ENCODE measurements at places on chromosomes 3 and 15.

DNA sequence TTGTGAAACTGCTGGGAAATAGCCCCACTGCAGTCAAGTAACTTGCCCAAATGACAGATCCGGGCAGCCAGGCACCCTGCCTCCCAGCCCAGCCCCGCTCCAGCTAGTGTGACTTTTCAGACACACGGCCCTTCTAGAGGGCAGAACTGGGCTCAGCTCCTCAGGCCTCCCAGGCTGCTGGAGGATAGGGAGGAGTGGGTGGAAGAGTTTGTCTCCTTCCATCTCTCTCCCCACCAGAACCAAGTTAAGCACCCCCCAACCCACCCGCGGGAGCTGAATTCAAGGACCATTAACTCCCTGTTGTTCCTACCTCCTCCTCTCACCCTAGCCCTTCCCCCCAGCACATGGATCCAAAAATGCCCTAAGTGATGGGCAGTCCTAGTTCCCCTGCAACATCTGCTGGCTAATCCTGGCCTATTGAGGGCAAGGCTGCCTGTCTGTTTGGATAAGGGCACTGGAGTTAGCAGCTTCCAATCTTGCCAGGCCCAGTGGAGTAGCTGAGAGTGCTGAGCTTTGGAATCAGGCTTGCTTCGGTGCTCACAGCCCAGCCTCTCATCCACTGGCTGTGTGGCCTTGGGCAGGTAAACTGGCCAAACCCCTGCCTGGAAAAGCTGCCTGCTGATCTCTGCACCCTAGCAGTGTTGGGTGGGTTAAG lies 3.1 kb downstream of the CCDC33 start:
- DNase-seq = no peak

DNA sequence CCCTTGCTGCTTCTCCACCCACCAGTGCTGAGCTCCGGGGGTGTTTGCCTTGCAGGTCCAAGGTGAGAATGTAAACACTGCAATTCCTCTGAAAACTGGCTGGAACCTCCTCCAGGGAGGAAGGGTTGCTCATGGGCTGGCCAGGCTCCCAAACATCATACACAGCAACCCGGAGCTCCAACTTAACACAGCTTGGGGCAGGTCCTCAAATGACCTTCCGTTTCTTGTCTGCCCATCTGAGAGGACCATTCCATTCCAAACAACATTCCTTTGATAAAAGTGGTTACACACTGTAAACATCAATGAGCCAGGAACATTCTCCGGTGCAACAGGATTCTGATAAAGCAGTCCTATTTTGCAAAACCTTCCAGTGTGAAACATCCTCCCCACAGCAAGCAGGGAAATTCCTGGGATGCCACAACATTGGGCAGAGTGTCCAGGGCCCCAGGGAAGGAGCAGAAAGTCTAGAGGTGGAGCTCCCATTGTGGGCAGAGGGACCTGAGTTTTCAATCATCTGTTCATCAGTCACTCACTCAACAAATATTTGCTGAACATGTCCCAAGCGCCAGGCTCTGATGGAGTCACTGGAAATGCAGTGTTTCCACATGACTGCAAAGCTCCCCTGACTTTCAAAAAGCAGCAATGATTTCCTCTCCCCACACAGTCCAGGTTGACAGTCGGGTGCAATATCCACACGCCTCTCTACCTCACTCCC lies 7.3 kb upstream of the HEG1 start:
- DNase-seq = peak; percentile 42

DNA sequence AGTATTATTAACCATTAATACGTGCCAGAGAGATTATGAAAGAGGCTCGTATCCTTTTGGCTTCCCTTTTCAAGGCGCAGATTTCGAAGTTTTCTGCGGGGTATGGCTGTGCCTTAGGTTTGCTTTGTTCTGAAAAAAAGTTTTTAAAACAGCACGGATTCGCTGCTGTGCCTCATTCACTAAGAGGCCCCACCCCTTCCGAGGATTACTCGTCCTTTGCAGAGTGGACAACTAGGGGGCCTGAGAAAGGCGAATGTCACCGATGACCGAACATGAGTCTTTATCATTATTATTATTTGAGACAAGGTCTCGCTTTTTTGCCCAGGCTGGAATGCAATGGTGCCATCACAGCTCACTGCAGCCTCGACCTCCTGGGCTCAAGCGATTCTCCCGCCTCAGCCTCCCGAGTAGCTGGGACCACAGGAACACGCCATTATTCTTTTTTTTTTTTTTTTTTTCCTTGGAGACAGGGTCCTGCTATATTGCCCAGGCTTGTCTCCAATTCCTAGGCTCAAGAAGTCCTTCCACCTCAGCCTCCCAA lies 684 bp upstream of the RPS27L start:
- no peak for DNase-seq

GRCh38 chr15:47812470-47812999 lies 95.2 kb downstream of the SEMA6D start:
- DNase-seq = no peak

GRCh38 chr3:54563501-54564200 lies 364.2 kb downstream of the LRTM1 start:
- DNase-seq = no peak

GRCh38 chr3:72659596-72659995 lies 188.6 kb downstream of the SHQ1 start:
- no peak for DNase-seq

DNA sequence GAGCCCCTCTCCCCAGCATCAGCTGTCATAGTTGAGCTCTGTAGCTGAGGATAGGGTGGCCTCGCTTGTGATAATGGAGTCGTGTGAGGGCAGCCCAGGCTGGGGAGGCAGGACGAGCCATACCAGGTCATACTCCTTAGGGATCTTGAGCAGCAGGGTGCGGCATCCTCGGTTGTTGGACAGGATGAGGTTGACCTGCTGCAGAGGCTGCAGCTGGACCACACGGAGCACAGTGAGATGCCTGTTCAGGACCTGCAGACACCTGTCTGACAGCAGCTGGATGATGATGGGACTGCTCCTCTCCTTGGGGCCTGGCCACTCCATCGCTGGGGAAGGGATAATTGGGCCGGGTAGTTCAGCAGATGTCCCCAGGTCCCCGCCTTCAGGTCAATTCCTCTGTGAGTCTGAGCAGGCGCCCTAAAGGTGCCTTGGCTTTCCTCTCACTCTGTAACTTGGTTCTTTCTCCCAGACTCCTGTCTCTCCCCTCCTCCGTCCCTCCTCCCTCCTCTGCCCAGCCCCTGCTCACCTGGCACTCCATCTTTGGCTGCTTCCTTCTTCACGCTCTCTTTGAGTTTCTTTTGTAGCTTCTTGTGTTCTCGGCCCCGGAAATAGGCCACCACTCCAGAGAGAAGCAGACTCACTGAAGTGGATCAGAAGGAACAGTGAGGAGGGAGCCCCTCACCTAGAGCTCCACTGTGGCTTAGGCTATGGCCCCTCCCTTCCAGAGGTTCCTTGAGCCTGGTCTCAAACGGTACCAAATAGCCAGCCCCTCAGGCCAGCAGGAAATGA lies 7.8 kb downstream of the DUOX2 start:
- no peak for DNase-seq

DNA sequence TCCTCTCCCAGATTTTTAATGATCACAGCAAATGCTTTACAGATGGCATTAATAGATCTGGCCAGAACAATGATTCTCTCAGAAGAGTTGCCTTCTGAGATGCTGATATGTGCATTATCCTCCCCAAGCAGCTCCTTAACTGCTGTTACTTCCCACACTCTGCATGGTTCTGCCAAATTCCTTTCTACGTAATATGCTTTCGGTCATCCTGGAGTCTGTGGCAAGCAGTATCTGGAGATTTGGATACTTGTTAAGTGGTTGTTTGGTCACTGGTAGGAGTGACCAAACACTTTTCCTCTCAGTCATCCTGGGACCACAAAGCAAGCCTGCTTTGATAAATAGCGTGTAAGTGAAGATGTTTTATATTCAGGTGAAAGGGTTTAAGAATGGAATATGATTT lies 71.1 kb upstream of the CCNL1 start:
- DNase-seq = no peak

GRCh38 chr3:115165701-115166100 lies 18.6 kb upstream of the ZBTB20 start:
- DNase-seq = no peak

- no peak for DNase-seq
These were observed 13.7 kb downstream of the USP13 start for GRCh38 chr3:179666436-179667035.

GRCh38 chr15:65028921-65029735 lies at the start of gene MTFMT:
Gene MTFMT (minus strand): TSS chr15:65029639. CDS start chr15:65029613, 26 bp downstream.
- peak; percentile 94 for DNase-seq

DNA sequence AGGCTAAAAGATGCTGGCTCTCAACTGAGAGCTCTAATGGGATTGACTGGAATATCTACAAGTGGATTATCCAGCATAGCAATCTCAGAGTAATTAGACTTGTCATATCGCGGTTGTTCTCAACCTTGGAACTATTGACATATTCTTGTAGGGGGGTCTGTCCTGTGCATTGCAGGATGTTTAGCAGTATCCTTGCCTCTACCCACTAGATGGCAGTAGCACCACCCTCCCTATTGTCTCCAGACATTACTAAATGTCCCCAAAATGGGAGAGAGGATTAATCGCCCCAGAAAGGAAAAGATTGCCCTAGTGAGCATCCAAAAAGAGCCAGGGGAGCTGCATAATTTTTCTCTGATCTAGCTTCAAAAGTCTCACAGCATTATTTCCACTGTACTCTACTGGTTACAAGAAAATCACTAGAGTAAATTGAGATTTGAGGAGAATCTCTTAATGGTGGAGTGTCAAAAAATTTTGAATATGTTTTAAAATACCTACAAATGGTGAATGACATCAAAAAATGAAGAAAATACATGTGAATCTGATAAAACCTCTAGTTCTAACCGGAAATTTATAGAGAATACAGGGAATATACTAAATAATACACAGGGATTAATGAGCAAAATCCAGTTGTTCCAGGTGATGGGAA lies 388.2 kb upstream of the AGTR1 start:
- DNase-seq = no peak

DNA sequence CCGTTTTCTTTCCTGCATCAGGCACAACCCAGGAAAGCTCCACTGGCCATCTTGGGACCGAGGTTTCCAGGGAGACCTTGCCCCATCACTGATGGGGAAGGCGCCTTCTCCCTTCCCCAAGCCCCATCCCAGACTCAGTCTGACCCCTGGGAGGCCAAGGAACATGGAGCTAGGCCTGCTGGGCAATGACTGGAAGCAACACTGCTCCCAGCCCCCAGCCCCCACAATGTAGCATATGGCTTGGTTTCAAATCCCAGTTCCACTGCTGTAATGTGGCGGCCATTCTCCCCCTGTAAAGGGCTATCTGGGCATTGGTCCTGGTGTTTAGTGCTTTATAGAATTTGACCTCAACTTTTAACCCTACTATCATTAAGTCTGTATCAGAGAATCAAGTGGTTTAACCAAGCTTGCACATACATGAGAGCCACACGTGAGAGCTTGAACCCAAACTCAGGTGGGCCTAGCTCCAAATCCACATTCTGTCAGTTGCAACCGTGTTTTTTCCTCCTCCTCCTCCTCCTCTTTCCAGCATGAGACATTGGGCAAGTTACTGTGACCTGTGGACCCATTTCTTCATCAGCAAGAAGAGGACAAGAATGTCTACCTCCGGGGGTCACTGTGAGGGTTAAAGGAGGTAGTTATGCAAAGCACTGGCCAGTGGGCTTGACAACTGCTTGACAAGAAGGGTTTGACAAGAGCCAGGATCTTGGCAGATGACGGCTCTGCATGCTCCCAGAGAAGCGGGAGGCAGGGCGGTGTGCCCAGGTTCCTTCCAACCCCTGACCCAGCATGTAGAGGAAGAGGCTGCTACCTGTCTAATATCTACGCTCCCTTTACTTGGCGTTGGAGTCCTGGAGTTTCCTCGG lies 37.4 kb downstream of the KLHL25 start:
- DNase-seq = no peak

- no peak for DNase-seq
These were observed 448.4 kb downstream of the CNTN4 start for GRCh38 chr3:2547049-2547448.

- DNase-seq = no peak
These were observed 125.9 kb upstream of the SLC7A14 start for GRCh38 chr3:170711786-170712185.

- DNase-seq = no peak
These were observed 41.5 kb downstream of the TMEM41A start for GRCh38 chr3:185457376-185457775.

DNA sequence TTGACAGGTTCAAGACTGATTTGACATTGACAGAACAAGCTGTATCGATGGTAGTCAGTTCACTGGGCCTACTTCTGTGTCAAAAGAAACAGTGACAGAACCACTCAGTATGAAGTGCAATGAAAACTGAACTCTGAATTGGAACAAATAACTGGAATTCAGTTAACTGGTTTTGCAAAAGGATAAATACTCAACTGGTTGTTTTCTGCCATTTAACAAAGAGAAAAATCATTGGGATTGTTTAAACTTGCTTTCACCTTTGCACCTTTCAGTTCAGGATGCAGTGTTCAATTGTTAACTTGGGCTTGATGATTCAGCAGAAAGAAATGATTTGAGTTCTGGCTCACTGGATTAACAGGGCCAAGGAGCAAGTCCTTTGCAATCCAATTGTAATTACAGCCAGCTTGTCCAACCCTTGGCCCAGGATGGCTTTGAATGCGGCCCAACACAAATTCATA lies 4.9 kb downstream of the BTD start:
- DNase-seq = no peak

GRCh38 chr3:180093535-180093934 lies 56.8 kb upstream of the PEX5L start:
- no peak for DNase-seq

- DNase-seq = no peak
These were observed 5.2 kb downstream of the HYAL2 start for GRCh38 chr3:50317300-50317699.

GRCh38 chr3:27044931-27045481 lies 324.2 kb downstream of the NEK10 start:
- DNase-seq = no peak

DNA sequence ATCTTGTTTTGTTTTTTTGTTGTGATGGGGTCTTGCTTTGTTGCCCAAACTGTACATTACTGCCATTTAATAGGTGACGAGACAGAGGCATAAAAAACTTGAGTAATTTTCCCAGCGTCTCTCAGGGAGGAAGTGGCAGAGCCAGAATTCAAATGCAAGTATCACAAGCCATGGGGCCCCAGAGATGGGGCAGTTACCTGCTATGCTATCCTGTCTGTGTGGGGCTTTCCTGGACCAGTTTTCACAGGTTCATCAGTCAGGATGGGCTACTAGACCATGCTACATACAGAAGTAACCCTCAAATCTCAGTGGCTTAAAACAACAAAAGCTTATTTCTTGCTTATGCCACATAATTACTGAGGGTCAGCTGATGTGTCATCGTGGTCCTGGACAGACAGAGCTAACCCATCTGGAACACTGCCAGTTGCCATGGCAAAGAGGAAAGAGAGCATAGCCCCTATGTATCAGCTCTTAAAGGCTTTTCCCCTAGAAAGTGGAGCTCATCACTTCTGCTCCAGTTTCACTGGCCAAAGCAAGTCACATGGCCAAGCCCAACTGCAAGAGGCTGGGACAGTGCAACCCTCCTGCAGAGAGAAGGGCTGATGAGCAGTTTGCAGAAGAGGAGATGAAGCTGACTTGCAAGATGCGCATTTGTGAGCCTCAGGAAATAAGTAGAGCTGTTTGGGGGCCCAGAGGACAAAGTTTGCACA lies 31.7 kb upstream of the SYNM start:
- no peak for DNase-seq

- DNase-seq = no peak
These were observed 2.4 kb upstream of the XRN1 start for GRCh38 chr3:142450189-142450588.

Measured in right lobe of liver (tissue), 6 donors.